Femur (tissue), 1 donor: ENCODE measurements at places on chromosomes 5 and 9.
A peak's percentile ranks its signal among the peaks of the same experiment; 100 is the strongest.

DNA sequence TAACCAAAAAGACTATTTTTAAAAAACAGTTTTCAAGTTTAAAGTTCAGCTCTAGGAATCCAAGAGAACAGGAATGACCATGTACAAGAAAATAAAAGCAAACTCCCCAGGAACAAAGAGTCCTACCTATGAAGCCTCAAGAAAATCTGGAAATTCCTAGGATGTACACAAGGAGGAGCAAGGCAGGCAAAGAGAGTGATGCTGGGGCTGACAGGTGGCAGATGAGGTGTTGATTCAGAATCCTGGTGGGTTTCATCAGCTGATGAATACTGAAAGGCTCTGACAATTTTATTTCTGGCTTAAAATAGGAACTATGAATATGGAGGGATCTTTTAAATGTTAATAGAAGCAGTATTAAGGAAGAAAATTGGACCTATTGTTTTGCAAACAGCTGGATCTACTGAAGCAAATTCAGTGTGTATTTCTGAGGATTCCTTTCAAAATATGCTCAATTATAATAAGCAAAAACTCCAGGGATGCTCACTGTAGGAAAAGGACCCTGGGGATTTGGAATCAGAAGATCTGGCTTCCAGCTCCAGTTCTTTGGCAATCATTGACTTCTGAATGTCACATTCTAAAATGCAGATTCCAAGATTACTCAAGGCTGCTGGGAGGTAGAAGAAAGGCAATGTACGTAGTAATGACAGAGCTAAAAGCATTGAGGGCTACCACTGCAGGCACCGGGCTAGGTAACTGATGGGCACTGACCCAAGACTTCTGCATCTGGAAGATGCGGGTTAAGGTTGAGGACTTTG, 28.0 kb upstream of the SH3RF2 start:
- DNase-seq: no peak

DNA sequence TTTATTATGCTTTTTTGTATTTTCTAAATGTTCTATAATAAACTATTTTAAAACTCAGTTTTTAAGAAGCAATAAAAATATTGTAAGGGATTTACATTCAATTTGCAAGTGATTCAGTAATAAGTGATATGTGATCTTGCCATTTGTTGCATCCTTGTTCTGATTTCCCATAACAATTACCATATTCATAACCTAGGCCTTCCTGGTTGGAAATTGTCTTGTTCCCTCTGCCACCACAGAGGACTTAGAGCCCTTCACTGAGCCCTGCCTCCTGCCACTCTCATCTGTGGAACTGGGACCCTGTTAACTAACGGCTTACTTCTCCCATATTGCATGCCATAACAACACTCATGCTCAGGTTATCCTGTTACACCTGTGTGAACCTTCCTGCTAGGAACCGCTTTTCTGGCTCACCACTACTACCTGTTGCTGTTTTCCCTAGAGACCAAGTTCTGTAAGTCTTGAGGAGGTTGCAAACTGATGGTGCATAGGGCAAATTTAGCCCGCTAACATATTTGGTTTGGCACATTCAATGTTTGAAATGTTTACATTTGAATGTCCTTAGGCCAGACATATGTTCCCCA, 32.9 kb upstream of the DTWD2 start:
- DNase-seq: no peak

GRCh38 chr9:107638521-107639310, 149.1 kb upstream of the KLF4 start:
- DNase-seq: peak; percentile 85

DNA sequence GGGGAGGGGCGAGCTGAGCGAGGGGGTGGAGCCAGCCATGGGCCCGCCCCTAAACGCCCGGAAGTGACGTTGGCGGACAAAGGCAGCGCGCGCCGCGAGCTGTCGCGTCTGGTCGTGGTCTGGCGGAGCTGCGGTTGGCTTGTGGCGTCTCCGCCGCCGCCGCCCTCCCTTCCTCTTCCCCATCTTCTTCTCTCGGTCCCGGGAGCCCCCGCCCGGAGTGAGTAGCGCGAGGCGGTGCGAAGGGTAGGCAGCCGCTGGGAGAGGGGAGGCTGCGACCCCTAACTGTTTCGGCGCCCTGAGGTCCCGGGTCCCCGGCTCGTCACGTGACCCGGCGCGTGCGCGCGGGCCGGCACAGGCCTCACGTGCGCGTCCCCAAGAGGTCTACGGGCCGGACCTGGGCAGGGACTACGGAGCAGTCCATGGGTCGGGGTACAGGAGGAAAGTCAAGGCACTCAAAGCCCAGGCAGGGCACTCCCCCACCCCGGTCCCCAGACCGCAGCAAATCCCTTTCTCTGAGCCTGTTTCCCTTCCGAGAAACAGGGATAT, at the start of gene NTMT1:
NTMT1 (plus strand) TSS at position 85 of the 546 bp plus-strand sequence. CDS start 6,541 bp downstream, outside the sequence.
- peak; percentile 94 for DNase-seq

DNA sequence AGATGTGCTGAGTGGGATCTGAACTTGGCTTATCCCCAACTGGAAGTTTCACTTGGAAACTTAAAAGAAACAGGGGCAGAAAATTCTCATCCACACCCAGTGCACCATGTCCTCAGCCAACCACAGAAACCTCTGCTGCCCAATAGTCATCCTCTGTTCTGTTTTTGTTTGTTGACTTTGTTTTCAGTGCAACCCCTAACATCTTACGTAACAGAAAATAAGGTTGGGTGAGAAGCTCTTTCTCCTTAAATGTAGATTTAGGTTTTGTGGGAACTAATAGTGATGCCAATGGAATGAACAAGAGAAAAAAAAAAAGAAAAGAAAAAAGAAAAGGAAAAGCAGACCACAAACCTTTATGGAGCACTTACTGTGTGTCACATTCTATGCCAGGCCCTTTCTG, 262.8 kb downstream of the PAPPA start:
- DNase-seq: no peak
